ENCODE measurements at places on chromosomes 16 and 17.

DNA sequence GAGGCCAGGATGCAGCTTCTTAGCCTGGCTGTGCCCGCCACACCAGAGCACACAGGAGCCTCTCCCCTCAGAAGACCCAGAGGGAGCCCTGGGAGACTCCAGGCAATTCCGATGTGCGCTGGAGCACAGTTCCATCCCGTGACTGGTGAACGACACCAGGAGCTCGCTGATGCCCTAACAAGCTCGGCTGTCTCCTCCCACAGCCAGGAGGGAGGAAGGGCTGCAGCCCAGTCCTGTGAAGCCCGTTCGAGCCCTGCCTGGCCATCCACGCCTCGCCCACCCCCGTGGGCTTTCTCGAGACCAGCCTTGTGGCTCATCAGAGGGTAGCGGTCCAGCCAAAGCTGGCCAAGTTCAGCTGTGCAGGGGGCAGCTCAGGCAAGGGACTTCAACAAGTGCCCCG lies 21.8 kb upstream of the RASD1 start:
- DNase-seq: no peak

GRCh38 chr17:5598457-5598856 lies 14.1 kb upstream of the NLRP1 start:
- no peak for DNase-seq

DNA sequence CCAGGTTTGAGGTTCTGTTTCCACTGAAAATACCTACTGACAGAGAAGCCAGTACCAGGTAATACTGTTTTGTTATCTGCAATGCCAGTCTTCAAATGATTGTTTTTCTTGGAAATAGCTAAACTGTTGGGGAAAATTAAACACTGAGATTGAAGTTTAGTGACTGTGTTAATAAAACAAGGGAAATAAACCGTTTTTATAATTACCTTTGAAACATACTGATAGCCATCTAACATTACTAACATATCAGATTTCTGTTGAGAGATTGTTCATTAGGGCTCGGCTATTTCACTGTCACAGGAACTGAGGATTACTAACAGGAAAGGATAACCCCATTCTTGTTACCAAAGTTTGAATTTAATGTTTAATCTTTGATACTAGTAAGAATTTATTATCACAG lies 42.1 kb downstream of the CYB5B start:
- no peak for DNase-seq

- DNase-seq: peak; percentile 97
Measured at GRCh38 chr16:4957720-4958509, at the start of gene SEC14L5. SEC14L5 (plus strand) TSS chr16:4958330; CDS start chr16:4959324, 994 bp downstream.

- DNase-seq: no peak
Measured at GRCh38 chr17:29195465-29196081, 15.4 kb upstream of the MYO18A start.
